Foreskin fibroblast (primary cell): ENCODE measurements at places on chromosomes 1 and 21.

DNA sequence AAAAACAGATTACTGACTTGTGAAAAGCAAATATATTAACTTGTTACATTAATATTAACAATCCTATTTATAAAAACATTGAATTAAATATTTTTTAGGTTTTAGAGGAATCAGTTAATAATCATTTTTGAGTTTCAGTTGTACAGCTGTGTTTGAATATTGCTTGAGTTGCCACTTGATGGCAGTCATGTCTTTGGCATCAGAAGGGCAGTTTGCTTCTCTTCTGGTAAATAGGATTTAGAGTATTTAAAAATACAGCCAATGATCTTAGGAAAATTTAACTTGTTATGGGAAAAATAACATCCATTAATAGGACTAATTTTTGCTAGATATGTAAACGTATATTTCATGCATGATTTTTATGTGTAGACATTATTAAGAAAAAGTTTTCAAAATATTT lies 234.1 kb downstream of the NCAM2 start:
- DNase-seq, result peak; percentile 23

DNA sequence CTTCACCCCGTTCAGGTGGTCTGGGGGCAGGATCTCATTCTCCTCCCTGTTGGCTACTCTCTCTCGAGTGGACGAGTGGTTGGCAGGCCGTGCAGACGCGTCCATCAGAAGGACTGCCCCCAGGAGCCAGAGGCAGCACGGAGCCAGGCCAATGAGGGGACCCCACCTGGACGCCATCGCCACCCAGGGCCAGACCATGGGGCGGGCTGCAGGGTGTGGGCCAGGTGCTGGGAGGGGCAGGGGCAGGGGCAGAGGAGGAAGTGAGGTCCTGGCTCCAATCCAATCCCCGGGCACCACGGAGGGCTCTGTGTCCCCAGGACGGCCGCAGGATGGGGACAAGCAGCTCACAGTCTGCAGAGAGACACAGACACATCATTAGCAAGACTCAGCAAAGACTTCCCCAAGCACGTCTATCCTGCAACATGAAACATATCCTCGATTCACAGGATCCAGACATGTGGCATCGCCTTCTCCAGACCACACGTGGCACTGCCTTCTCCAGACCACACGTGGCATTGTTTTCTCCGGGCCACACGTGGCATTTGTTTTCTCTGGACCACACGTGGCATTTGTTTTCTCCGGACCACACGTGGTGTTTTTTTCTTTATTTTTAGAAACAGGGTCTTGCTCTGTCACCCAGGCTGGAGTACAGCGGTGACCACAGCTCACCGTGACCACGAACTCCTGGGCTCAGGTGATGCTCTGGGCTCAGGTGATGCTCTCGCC lies 3.0 kb downstream of the SDF4 start:
- no peak for DNase-seq

DNA sequence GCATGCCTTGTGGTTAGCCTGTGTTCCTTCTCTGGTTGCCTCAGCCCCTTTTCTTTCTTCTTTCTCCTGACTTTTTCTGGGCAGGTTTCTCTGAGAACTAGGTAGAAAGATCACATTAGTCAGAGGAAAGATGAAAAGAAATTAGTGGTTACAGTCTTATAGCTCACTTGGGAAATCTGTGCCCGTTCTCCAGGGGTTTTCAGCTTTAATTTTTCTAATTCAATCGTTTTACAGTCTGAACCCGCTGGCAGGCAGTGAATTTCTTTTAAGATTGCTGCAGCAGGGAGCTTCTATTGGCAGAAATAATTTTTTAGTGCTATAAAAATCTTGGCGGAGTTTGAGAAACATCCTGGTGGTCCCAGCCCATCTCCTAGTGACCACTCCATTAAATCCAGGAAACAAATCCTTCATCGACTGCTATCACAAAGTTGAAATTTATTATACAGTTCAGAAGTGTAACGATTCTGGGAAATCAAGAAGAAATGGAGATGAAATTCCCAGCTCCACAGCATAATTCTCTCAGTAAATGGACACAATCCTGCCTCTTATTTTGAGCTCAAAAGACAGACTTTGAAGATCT lies 113.1 kb downstream of the PCP4 start:
- no peak for DNase-seq

DNA sequence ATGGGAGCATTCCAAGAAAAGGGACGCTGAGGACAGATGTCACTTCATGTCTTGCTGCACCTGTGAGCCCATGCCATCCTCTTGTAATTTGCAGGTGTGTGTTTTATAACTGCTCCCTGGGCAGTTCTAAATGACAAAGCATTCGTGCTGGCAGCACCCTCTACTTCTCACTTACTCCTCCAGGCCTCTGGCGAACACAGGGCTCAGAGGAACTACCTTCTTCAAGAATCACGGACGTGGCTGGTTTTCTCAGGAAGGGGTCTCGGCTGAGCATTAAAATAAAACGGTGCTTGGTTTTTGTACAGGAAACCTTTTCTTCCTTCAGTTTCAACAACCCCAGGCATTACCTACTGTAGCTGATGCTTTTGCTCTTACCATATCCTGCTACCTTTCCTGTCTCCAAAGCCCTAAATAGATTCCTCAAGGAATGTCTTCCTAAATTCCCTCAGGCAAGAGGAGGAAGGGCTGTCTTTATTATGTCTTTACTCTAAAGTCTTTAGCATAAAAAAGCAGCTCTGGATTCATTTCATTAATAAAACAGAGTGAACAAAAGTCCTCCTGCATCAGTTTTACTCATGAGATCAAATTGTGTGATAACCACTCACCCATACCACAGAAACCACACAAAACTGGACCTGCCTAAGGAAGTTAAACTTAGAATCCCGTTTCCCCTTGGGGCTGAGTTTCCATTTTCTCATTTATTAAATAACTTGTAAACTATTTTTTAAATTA lies 79.0 kb upstream of the MAP10 start:
- no peak for DNase-seq

DNA sequence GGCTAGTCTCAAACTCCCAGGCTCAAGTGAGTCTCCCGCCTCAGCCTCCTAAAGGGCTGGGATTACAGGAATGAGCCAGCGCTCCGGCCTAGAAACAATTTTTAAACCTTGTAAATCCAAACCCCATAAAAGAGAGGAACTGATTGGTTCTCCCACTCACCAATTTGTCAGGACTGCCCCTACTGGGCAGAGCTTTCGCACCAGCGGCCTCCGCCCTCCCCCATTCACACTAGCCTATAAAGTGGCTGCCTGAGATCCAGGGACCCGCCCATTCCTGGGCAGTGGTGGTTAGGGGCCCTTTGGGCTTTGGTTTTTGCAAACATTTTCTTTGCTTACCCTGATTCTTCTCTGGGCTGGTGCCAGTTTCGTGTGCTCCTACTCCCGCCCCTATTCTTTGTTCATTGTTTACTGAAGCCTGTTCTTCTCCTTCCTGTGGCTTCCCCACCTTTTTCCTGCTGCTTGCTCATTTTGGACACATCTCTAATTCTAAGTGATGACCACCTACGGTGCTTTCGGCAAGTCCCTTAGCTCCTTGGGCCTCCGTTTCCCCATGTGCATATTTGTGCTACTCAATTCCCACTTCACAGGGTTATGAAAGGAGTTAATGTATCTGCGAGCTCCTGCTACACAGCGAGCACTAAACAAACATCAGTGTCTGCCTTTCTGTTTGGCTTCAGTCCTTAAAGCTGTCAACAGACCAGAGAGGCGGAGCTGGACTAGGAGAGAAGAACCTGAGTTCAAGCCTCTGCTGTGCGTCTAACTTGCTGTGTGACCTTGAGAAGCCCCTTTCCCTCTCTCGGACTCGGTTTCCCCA lies 39.8 kb upstream of the CLIC4 start:
- no peak for DNase-seq

DNA sequence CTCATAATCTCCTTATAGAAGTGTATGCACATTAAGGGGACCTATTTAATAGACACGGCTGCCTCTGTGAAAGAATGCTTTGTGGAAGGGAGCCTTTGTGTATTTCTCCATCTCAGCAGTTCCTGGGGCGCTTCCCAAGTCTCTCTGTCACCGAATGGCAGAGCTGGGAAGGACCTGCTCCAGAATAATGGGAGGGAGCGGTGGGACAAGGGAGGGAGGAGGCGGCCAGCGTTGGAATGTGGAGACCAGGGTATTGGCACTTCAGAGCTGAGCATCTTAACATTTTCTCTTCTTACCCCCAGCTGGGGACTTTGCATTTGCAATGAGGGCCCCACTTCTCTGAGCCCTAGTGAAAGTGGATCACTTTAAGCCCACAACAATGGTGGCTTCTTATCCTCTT lies 23.9 kb downstream of the CACHD1 start:
- no peak for DNase-seq

GRCh38 chr1:76082062-76082461 lies 7.5 kb downstream of the ST6GALNAC3 start:
- no peak for DNase-seq

GRCh38 chr1:226870026-226870400 lies 403 bp upstream of the PSEN2 start:
- DNase-seq, result no peak

DNA sequence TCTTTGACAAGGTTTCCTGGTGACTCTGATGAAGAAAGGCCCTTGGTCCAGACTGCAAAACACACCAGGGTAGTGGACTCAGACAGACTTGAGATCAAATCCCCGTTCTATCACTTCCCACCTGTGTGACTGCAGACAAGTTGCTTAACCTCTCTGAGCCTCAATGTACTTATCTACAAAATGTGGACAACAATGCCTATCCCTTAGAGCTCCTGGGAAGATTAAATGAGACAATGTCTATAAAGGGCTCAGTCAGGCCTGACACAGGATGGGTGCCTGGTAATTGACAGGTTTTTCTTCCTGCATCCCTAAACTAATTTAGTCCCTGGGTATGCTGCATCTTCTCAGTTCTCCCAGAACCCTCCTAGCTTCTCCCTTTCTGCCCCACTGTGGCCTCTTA lies 37.9 kb upstream of the ZBTB40 start:
- DNase-seq, result no peak
